Right atrium auricular region (tissue), 2 donors: ENCODE measurements at places on chromosomes 12 and 14. TPM values are rescaled to one million over a fixed set of nuclear protein-coding genes. Genes with fewer than 3 reads are reported as not detected.

Gene CIROP
- total RNA-seq = not detected

DNA sequence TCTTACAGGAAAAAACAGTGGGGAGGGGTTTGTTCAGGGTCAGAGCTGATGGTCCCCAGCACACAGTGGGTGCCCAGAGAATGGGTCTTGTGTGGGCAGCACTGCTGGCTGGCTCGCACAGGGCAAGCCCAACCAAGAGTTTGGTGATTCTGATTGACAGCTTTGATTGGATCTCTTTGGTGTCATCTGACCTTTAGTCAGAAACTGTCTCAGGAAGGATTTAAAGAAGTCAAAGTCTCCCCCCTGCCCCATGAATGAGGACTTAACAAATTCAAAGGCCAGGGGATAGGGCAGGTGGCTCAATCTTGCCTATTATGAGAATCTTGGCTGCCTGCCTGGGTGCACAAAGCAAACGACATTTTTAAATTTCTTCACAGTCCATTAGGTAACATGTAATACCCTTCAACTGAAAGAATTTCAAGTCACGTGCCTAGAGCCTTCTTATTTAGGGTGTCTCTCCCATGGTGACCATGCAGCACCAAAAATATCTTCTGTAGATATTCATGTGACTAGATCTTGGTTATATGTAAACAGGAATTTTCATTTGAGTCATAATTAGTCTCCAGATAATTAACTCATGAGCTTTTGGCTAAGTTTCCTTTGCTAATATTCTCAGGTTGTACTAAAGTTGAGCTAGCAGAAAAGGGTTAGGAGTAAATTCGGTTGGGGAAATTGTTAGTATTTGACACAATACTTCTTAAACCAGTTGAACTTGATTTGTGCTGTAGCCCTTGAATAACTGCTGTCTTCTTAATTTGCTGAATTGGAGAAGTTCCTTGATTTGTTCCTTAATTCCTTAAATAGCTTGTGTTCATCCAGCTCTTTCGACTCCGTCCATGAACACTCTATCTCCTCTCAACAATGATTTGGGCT is 54.5 kb upstream of the HECTD1 start:
- DNase-seq = peak; percentile 82

DNA sequence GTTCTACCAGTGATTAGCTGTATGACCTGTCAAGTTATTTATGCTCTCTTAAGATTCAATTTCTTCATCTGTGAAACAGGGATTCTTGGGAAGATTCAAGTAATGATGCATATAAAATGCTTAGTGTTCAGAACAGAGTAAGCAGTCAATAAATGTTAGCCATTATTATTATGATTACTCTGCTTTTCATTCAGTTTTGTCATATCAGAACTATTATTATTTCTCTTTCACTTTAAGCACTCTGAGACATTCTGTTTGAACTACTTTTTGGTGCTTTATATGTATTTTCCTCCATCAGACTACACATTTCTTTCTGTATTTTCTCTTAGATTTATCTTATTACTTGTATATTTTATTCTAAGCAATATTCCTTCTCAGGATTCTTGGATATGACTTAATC is 81.2 kb downstream of the CFAP54 start:
- DNase-seq = no peak

Gene LHX5
- total RNA-seq = not detected

GRCh38 chr14:104542871-104543830 is 36.4 kb upstream of the C14orf180 start:
- no peak for DNase-seq

DNA sequence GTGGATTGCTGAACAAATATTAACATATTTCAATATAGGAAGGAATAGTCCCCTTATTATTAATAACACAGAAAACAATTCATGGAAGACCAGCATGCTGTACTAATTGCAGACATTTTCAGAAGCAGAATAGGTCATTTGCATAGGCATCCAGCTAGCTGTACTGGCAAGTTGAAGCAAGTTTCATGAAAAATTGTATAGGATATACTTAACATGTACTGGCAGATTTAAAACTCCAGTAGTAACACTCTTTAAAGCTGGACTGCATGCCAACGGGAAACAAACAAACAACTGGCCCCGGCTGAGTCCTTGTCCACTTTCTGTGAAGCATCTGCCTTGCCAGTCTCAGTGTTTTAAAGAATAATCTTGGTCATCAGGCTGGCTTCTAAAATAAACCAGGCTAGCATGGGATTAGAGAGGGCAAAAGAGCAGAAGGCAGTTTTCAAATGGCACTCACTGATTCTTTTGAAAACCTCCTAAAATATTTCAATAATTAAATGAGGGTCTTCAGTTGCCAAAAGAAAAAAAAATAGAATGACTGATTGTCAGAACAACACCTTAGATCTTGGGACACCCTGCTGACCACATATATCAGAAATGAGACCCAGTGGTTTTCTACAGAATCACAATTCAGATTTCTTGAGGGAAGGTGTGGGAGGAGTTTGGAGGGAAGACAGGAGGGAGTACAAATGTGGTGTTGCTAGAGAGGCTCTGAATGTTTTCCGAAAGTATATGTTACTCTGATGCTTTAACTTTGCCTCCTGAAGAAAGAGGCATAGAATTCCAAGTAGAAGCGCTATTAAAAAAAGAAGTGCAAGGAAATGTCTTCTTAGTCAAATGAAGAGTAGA is 122.5 kb upstream of the KRAS start:
- no peak for DNase-seq

GRCh38 chr12:116434155-116435011 is 124.8 kb upstream of the MAP1LC3B2 start:
- DNase-seq = peak; percentile 92

DNA sequence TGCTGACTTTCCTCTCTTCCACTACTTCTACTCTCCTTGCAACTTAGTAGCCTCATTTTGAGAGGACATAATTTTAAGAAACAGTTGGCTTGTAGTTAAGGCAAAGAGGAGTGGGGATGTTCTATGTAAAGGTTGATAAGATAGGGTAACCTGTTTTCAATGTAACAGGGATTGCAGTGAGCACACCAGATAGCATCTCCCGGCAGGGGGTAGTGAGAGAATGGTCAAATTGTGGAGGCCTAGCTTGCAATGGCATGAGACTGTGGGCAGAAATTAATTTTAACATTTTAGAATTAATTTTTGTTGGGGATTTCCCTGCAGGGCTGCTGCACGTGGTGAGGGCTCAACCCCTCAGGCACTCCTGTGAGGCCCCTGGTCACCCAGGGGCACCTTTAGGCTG is 41.4 kb downstream of the KLRG1 start:
- no peak for DNase-seq

DNA sequence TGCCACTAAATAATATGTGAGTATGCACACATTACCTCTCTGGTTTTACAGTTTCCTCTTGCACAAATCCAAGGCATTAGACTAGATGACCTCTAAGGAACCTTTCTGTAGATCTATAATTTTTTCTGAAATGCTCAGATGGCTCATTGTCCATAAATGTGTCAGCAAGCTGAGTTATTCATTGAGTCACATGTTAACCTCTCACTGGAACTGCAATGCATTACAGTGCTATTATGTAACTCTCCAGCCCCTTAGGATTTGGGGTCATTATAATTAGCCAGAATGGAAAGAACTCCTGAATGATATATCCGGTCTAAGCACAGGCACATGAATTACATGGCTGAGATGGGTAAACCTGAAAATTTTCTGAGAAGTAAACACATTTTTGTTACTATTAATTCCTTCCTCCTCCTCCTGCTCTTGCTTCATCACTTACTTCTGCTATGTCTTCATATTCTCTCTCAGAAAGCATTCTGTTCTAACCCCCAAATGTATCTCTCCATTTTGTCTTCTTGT is 20.3 kb upstream of the DRAM1 start:
- no peak for DNase-seq
